Urothelium cell line (cell line): ENCODE measurements at places on chromosomes 16 and 17.

GRCh38 chr16:12620150-12620549 is 183.5 kb downstream of the CPPED1 start:
- DNase-seq, result no peak

DNA sequence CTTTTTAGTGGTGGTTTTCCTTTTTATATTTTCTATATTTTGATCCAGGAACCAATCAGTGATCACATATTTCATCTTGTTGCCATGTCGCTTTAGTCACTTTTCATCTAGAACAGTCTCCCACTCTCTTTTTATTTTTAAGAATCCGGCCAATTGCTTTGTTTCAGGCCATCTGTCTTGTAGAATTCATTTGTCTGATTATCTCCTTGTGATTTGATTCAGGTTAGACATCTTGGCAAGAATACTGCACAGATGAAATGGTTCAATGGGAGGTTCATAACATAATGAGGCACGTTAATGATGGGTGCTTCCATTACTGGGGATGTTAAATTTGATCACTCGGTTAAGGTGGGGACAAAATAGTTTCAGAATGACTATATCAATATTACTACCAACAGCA is 49.1 kb downstream of the NUP88 start:
- no peak for DNase-seq

DNA sequence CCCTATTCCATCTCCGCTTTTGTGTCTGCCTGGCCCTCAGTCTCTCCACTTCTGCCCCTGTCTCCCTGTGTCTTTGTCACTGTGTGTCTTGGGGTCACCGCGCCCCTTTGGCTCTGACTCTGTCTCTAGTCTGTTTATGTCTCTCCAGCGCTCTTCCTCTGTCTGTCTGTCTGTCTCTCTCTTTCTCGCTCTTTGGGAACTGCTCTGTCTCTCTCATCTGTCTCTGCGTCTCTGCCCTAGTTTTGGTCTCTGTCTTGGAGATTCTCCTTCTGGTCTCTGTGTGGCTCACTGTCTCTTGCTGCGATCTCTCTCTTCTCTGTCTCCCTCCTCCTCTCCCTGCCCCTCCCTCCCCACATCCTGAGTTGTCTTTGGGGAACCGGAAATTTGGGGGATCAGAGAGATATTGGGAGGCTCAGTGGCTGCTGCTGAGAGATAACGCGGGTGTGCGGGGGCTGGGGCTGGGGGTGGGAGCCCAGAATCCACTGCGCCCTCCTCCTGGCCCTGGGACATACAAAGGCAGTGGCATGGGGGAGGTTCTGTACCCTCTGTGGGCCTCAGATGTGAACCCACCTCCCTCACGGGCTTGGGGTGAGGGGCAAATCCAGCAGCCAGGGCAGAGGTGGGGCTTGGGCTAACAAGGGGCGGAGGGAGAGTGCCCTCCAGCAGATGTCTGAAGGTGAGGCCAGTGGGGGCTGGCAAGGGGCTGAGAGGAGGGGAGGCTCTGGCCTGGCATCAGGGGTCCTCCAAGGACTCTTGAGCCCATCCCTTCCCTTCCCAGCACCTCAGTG is 24.4 kb downstream of the LAT start:
- DNase-seq, result no peak

DNA sequence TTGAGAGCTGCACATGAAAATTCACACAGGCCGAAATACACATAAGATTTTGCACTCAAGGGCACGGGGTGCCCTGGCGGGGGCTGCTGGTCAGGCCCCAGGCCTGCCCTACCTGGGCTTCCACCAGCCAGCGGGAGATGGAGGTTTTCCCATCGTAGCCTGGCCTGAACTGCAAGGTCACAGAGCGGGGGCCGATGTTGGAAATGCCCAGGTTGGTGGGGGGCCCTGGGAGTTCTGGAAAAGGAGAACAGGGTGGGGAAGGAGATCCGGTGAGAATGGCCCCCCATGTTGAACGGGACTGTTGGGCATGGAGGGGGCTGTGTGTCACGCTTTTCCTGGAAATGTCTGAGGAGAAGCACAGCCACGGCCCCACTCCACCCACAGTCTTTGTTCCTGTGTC is 87.3 kb upstream of the CDC42EP4 start:
- no peak for DNase-seq

DNA sequence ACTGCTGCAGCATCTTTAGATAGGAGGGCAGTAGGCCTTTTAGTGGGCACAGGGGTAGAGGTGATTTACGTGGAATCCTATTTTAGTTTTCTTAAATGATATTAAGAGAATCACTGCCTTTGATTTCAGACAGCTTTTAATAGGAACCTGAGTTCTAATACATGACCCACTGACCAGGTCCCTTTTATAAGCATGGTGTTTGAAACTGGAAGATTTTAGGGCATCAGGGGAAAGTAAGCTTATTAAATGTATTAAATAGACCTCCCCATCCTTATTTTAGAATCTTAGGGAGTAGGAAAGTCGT is 2.0 kb downstream of the MSL1 start:
- no peak for DNase-seq

GRCh38 chr17:31918701-31919128 is 17.2 kb upstream of the UTP6 start:
- no peak for DNase-seq

GRCh38 chr16:27326738-27327585 is 13.2 kb downstream of the IL4R start:
- DNase-seq, result peak; percentile 37

DNA sequence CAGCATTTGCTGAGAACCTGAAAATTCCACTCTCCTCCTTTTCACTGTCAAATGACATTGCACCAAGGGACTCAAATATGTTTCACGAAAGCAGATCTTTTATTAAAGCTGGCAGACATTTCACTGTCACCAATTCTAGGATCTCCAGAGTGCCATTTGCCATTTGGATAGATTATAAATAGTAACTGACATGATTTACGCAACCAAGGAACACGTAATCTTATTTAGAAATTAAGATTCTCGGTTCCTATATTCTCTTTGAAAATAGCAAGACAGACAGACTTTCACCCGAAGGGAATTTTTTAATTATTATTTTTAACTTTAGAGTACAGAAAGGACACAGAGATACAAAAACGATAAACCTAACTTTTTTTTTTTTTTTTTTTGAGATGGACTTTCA is 49.6 kb downstream of the ANKFY1 start:
- DNase-seq, result no peak

DNA sequence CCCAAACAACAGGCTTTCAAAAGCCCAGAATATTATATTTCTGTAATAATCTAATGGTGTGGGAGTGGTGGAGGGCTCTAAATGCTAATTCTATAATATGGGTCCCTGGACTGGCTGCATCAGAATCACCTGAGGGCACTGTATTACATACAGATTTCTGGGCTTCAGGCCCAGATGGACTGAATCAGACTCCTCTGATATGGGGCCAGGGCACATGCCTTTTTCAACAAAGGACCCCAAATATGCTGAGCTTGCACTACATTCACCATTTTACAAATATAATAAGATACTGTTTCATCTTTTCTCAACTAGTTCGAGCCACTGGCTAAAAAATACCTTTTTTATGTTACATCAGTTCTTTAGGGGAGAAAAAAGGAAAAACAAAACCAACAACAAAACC is 309.7 kb downstream of the MAP2K6 start:
- DNase-seq, result no peak

DNA sequence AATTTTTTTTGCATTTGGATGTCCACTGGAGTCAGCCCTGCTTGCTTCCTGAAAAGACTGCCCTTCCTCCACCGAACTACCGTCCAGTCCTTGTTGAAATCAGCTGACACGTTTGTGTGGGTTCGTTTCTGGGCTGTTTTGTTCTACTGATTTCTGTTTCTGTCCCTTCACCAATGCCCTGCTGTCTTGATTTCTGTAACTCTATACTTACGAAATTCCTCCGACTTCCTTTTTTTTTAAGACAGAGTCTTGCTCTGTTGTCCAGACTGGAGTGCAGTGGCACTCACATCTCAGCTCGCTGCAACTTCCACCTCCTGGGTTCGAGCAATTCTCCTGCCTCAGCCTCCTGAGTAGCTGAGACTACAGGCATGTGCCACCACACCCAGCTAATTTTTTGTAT is 8.4 kb upstream of the GAA start:
- no peak for DNase-seq

- peak; percentile 86 for DNase-seq
These were observed at the start of gene LIMD2 for GRCh38 chr17:63699638-63700527. LIMD2 (minus strand) TSS chr17:63700125; CDS start chr17:63699298, 827 bp downstream.

DNA sequence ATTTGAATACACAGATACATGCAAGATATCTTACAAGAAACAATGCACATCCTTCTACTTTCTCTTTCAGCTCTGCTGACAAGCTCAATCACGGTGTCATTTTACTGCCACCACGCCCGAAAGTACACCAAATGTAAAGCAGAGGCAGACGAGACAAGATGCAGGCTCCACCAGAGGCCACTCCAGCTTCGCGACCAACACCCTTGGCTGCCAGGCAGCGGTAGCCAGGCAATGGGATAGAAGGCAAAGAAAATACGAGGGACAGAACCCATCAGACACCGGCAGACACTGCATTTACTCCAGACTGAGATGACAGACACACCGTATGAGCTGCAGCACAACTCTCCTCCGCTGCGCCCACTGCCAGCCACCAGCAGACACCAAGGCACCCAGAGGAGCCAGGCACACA is 41.0 kb downstream of the USP22 start:
- no peak for DNase-seq

DNA sequence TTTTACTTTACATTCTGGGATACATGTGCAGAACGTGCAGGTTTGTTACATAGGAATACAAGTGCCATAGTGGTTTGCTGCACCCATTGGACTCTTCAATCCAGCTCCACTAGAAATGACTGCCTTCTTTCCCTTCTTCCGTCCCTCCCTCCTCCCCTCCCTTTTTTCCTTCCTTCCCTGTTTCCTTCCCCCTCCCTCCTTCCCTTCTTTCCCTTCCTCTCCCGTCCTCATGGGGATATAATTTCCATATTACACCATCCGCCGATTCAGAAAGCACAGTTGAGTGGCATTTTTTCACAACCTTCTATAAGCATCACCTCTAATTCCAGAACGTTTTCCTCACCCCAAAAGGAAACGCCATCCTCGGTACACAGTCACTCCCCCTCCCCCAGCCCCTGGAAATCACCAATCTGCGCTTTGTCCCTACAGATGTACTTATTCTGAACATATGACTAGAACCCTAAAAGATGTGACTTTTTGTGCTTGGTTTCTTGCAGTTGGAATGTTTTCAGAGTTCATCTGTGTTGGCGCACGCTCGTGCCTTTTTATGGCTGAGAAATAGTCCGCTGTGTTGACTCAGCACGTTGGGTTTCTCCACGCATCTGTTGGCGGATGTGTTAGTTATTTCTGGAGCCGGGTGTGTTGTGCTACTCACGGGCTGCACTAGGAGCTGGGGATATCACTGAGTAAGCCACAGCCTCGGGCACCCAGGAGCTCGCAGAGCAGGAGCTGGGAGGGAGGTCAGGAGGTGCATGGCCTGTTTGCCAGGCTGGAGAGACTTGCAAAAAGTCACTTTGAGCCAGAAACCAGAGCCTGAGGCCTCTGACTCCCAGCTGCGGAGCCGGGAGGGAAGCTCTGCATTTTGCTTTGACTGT is 336.4 kb downstream of the SEC14L1 start:
- no peak for DNase-seq

GRCh38 chr16:74757349-74757748 is 17.3 kb downstream of the FA2H start:
- no peak for DNase-seq

- peak; percentile 23 for DNase-seq
These were observed 160.1 kb downstream of the SALL1 start for GRCh38 chr16:50991006-50991405.

- DNase-seq, result no peak
These were observed 455.5 kb downstream of the SOX9 start for GRCh38 chr17:72576289-72576759.

DNA sequence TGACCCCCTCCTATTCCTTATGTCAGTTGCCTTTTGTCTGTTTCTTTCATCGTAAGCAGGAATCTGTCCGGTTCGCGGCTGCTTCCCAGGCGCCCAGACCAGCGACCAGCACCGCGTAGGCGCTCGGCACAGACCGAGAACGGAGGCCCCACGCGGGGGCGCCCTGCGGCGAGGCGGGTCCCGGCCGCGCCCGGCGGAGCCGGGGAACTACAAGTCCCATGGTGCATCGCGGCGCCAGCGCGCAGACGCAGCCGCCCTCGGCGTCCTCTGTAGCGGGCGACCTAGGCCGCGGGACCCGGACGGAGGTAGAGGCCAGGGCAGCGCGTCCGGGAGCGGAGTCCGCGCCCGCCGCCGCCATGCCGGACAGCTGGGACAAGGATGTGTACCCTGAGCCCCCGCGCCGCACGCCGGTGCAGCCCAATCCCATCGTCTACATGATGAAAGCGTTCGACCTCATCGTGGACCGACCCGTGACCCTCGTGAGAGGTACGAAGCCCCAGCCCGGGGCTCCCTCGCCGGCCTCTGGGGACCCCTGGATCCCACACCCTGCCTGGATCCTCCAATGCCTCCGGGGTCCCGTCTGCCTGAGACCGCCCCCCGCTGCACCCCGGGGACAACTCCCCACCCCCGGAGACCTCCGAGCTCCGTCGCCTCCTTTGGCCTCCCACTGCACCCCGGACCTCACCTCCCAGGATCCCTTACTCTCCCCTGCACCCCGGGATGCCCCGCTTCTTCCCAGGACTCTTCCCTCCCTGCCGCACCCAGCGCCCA is at the start of gene NDUFB10:
Gene NDUFB10, plus strand, starts transcription at position 270 of the 771 bp plus-strand sequence. Its CDS starts 87 bp downstream, at position 357.
- DNase-seq, result peak; percentile 94

DNA sequence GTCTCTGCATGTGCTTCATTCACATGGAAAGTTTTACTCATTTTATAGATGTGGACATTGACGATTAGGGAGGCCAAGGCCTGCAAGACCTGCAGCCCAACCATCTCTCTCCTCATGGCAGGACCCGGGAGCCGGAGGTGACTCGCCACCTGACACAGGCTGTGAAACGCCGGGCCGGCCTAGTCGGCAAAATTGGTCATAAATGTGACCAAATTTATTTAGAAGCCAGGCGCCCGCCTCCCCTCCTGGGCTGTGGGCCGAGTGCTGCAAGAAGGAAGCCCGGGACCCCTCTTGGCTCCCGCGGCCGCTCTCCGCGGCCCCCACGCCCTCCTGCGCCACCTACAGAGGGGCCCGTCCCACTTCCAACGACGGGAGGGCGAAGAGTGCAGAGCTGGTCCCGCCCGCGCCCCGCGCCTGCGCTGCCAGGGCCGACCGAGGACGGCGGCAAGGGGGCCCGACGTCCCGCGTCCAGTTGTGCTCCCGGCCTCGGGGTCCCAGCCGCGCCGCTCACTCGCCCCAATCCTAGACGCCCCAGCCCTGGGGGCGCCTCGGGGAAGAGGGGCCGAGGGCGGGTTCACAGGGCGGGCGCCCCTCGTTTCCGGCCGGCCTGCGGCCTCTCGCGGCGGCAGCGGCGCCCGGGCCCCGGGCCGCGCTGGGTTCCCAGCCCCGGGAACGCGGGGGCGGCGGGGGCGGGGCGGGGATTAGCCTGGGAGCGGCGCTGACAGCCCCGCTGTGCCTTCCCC is 47.5 kb downstream of the WNT3 start:
- DNase-seq, result peak; percentile 81

GRCh38 chr17:38508954-38509771 is 80.9 kb downstream of the ARHGAP23 start:
- DNase-seq, result peak; percentile 67

DNA sequence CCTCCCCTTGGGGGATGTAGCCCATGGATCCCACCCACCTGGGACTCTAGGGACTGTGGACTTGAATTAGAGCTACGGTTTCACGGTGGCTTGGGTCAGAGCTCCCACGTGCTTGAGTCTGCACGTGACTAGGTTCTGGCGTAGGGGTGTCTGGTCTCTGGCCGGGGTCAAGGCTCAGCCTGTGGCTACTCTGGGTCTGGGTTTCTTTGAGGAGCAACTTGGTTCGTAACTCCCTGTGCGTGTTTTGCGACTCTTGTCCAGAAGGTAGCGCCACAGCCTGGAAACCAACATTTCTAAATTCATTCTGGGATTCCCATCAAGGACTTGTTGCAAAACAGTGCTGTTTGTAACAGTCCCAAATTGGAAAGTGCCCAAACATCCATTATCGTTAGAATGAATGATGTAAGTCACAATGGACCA is 470 bp upstream of the GGT6 start:
- no peak for DNase-seq
